WTC11 (cell line): ENCODE measurements at places on chromosomes 3 and 15.
A peak's percentile ranks its signal among the peaks of the same experiment; 100 is the strongest.

GRCh38 chr3:131228522-131228921 lies 153.1 kb upstream of the NUDT16 start:
- DNase-seq: no peak
- H3K4me1 ChIP-seq: no peaks in the 10 kb centered on the region
- no peak overlapping the region for H3K4me3 ChIP-seq
- H3K27me3 ChIP-seq: no peaks in the 10 kb centered on the region

DNA sequence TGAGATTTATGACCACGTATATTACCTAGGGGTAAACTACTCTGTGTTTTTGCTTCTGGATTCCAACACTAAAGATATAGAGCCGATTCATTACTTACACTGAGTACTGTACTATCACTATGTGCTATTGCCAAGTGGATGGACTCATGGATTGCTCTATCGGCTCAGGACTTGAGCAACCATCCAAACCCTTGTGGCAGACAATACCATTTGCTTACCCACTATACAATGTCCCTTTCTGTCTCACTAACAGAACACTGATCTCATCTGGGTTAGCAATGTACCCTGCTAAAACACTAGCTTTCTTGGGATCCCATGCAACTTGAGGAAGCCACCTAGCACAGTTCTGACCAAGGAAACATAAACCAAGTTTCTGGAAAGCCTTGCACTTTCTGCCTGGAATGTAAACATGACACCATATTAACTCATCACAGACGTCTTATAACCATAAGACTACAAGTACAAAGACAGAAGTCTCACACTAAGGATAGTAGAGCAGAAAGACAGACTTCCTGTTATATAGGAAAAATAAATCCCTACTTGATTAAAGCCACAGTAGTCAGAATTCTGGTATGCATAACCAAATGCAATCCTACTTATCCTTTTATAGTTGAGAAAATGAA lies 38.6 kb downstream of the HACD2 start:
- H3K4me1 ChIP-seq: no peaks in the 10 kb centered on the region
- DNase-seq: no peak
- H3K27me3 ChIP-seq: no peaks in the 10 kb centered on the region
- no peak overlapping the region for H3K27ac ChIP-seq

- H3K36me3 ChIP-seq: no peaks in the 10 kb centered on the region
- no peaks in the 10 kb centered on the region for H3K27me3 ChIP-seq
- no peak overlapping the region for H3K4me3 ChIP-seq
- H3K4me1 ChIP-seq: peaks cover 7% of the 10 kb centered on the region
Observed at GRCh38 chr15:93954985-93955571, 276.3 kb upstream of the MCTP2 start.

- no peaks in the 10 kb centered on the region for H3K4me1 ChIP-seq
- H3K36me3 ChIP-seq: no peaks in the 10 kb centered on the region
- H3K27ac ChIP-seq: no peak overlapping the region
- DNase-seq: no peak
Observed at GRCh38 chr3:113615976-113616375, 80.5 kb downstream of the USF3 start.

GRCh38 chr3:24641628-24642027 lies 147.0 kb upstream of the THRB start:
- DNase-seq: no peak
- no peaks in the 10 kb centered on the region for H3K36me3 ChIP-seq
- H3K4me1 ChIP-seq: peaks cover 40% of the 10 kb centered on the region
- no peaks in the 10 kb centered on the region for H3K27me3 ChIP-seq

DNA sequence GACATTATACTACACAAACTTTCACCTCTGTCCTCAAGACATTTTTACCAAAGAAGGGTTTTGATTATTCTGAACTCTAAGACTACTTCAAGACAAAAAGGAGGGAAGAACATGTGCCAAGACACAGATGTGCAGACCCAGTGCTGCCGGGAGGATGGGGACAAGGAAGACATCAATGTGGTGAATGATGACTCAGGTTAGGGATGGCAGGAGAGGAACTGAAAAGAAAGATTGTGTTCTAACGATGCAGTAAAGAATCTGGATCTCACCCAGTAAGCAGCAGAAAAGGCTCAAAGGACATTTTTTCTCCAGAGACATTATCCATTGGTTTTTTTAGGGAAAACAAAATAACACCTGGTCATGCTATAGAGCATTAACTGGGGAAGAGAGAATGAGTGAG lies 449.9 kb upstream of the NR2F2 start:
- DNase-seq: no peak
- peaks cover 24% of the 10 kb centered on the region for H3K4me1 ChIP-seq
- no peaks in the 10 kb centered on the region; the same call in 1 of the 2 replicates for H3K27me3 ChIP-seq
- H3K27ac ChIP-seq: no peak overlapping the region
- H3K36me3 ChIP-seq: no peaks in the 10 kb centered on the region

DNA sequence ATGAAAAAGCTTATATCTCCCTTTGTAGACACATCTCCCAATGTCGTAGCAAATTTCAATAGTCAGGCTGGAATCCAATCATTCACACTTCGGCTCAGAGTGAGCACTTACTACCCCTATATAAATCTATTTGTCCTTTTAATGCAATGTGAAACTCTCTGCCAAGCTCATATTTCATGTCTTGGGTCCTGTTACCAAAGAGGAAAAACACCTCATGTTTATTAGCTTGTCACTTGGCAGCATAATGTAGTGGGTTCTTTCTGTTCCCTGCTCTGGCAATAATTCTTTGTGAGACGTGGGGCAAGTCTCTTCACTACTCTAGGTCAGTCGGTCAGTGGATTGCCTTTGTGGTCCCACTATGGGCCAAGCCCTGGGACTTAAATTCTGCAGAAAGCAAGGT lies 107.1 kb downstream of the SRGAP3 start:
- DNase-seq: no peak
- no peak overlapping the region for H3K27ac ChIP-seq
- H3K27me3 ChIP-seq: peaks cover 6% of the 10 kb centered on the region; the same call in 1 of the 2 replicates
- H3K4me1 ChIP-seq: peaks cover 10% of the 10 kb centered on the region
- H3K36me3 ChIP-seq: peaks cover 12% of the 10 kb centered on the region
- H3K4me3 ChIP-seq: no peak overlapping the region

DNA sequence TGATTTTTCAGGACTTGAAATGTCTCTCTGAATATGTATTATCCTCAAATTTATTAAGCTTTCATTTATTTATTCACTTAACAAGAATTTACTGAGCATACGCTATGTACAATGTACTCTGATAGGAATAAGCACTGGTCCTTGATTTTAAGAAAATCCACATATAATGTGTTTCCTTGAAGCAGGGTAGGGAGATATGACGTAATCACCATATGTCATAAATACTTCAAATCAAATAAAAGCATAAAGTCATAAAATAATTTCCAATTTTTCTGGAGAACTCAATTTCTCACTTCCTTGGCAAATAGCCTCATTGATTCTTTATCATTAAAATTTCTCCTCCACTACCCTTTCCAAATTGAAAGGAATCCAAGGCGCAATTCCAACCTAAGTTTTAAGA lies 177.8 kb upstream of the GAP43 start:
- 0 out of 2 replicates have a peak, but pooled peaks cover 3% of the 10 kb centered on the region for H3K4me1 ChIP-seq
- no peak overlapping the region for H3K4me3 ChIP-seq
- DNase-seq: no peak
- no peak overlapping the region for H3K27ac ChIP-seq
- H3K36me3 ChIP-seq: no peaks in the 10 kb centered on the region

DNA sequence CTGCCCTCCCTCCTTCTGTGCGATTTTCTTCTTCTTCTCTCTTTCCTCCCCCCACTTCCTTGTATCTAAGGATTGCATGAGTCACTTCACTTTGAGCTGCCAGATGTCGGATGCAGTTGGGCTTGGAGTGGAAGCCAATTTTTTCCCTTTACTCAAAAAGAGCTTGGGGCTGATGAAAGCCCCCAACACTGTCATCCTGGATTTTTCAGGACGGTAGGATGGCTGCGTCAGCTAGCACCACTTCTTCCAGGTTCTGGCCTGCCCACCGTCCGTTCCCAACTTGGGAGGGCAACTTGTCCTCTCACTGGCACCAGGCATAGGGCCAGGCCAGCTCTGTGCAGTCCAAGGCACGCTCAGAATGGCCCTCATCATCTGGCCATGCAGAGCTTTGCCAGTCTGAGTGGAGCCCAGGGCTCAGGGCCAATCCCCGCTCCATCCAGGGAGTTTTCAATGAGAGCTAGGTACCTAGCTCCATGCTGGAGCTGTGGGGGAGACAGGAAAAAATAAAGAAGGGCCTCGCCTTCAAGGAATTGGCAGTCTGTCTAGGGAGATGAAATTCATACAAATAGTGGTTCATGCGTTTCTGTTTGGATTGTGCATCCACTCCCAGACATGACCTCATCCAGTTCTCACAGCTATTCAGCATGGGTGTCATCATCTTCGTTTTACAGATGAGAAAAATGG lies 47.7 kb upstream of the INSYN1 start:
- no peak for DNase-seq
- H3K4me3 ChIP-seq: no peak overlapping the region

GRCh38 chr15:57436166-57436565 lies 59.9 kb downstream of the CGNL1 start:
- H3K4me1 ChIP-seq: peaks cover 66% of the 10 kb centered on the region
- H3K27ac ChIP-seq: peak overlapping the region; percentile 83; the same call in 1 of the 2 replicates
- H3K36me3 ChIP-seq: peaks cover 23% of the 10 kb centered on the region
- H3K4me3 ChIP-seq: no peak overlapping the region
- DNase-seq: no peak
- no peaks in the 10 kb centered on the region for H3K27me3 ChIP-seq

- no peak overlapping the region for H3K4me3 ChIP-seq
- no peak overlapping the region for H3K27ac ChIP-seq
- peaks cover 17% of the 10 kb centered on the region for H3K4me1 ChIP-seq
- H3K36me3 ChIP-seq: no peaks in the 10 kb centered on the region
Observed at GRCh38 chr3:177341736-177342419, 144.6 kb upstream of the TBL1XR1 start.

- no peaks in the 10 kb centered on the region for H3K27me3 ChIP-seq
- no peak for DNase-seq
Observed at GRCh38 chr3:52724511-52724910, 18.6 kb downstream of the SPCS1 start.
